ENCODE measurements at places on chromosomes 2 and 18. TPM values are rescaled to one million over a fixed set of nuclear protein-coding genes. Genes with fewer than 3 reads are reported as not detected.

The ZSWIM2 gene
- not detected for total RNA-seq

DNA sequence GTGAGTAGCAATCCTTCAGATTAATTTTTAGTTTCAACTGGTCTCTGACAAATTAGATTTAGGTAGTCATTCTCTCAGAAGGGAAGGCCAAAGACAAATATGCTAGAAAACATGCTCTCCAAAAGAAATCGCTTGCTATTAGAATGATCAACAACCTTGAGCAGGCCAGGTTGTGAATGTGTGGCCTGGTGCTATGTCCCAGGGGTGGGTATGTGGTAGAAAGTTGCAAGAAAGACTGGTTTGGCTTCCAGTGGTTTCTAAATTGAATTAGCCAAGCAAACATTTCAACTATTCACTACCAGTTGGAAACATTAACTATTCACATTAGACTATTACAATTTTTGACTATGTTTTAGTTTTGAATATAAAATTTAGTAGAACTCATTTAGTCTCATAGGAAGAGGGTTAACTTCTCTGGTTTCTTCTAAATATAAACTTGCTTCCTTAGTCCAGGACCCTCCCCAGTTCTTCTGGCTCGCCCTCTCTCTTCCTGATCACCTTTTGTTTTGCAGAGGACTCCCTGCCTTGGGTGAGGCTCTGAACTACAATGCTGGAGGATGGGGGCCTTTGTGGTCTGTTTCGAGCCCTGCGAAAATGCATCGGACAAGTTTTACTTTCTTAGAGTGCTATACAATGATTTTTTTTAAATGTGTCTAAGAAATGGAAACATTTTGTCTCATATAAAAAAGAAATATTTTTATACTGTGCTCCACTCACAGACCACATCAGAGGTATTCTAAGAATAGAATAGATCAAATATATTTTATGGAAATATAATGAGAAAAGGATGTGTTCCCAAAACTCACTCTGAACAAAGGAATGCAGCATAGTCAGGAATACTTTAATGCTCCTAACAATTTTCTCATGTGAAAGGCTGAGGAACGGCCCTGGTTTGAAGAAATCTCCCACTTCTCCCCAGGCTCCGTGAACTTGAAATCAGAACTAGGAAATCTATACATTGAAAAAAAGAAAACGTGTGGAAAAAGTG lies 375.0 kb upstream of the ZEB2 start:
- no peak overlapping the region for H3K27ac ChIP-seq
- no peaks in the 10 kb centered on the region for H3K36me3 ChIP-seq
- DNase-seq, result no peak
- H3K4me3 ChIP-seq, result no peak overlapping the region

The TRABD2A gene
- total RNA-seq, result not detected

- H3K4me1 ChIP-seq, result no peaks in the 10 kb centered on the region
- H3K36me3 ChIP-seq, result no peaks in the 10 kb centered on the region
- no peak for DNase-seq
Observed at GRCh38 chr2:40507432-40507831, 55.5 kb upstream of the SLC8A1 start.

DNA sequence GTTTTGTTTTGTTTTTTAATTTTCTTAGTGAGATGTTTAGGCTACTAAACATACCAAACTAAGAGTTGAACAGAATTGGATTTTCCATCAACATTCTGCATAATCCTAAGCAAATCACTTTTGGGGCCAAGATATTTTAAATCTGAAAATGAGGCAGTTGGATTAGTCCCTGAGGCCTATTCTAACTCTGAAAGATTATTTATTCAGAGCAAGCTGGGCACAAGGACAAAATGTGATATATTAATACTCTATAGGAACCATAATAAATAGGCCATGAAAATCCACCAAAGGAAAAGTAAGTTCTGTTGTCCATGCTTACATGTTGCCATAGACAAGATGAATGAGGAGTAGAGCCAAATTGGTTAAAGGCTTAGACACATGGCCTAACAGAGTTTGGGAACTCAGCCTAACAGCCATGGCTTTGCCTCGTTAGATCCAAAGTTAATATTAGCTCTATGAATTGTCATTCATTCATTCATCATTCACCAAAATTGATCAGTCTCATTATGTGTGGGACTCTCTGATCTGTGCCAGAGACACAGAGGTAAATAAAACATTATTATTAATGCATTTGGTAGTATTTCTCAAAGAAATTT lies 183.5 kb downstream of the SCG2 start:
- H3K36me3 ChIP-seq, result no peaks in the 10 kb centered on the region
- H3K27me3 ChIP-seq, result no peaks in the 10 kb centered on the region
- H3K4me3 ChIP-seq, result no peak overlapping the region
- H3K27ac ChIP-seq, result peak overlapping the region; percentile 64
- no peak for DNase-seq

DNA sequence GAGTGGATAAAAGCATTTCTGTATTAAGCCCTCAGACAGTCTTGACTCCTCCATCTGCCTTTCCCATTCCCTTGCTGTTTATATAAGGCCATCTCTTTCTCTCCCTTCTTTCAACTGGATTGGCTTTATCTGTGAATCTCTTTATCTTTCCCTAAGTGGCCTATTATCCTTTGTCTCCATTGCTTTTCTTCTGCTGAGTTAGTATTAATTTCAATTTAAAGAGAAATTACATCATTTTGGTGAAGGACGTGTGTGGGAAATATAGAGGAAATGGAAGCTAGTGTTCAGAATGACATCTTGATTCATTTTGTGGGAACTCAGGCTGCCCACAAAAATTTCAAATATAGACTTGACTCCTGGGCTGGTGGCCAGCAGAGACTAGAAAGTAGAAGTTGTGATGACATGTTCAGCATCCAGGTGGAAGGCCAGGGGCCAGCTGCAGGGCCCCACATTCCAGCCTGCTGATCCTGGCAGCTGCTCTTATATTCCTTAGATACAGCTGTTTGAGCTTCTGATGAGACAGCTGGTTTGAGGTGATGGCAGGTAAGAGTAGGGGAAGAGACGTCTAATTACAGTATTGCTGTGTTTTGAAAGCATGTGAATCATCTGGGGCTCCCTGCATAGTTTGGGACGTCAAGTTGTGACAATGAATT lies 52.3 kb downstream of the DIS3L2 start:
- no peaks in the 10 kb centered on the region for H3K36me3 ChIP-seq
- no peaks in the 10 kb centered on the region for H3K27me3 ChIP-seq
- no peaks in the 10 kb centered on the region for H3K4me1 ChIP-seq
- H3K4me3 ChIP-seq, result no peak overlapping the region
- H3K27ac ChIP-seq, result no peak overlapping the region
- DNase-seq, result no peak

DNA sequence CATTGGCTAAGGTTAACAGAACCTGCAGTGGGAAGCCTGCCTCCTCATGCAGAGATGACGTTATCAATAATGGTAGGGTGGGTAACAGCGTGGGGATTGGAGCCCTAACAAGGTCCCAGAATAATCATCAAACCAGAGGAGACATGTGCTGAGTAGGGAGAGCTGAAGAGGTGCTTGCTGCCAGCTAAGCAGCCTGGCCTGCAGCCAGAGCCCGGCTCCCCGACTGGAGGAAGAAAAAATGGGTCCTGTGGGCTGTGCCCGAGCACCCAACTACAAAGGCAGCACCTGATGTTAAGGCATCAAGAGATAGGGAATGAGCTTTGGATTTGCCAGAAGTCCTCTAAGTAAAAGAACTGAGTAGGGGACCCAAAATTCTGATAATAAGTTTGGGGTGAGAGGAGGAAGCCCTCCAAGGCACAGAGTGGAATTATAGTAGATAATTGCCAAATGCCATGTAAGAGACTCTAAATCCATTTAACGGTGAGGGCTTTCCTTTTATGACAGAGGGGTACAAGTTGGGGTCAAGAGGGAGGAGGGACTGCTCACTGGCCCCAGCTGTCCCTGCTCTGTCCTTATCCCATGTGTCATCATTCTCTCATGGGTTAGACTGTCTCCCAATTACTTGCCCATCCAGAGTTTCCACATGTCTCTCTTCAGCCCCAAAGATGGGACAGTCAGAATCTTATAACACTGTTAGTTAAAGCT lies 156.1 kb downstream of the ANTXR1 start:
- H3K27me3 ChIP-seq, result no peaks in the 10 kb centered on the region
- H3K27ac ChIP-seq, result peak overlapping the region; percentile 97
- H3K4me3 ChIP-seq, result no peak overlapping the region
- no peaks in the 10 kb centered on the region for H3K36me3 ChIP-seq
- DNase-seq, result no peak
- H3K4me1 ChIP-seq, result peaks cover 10% of the 10 kb centered on the region

GRCh38 chr2:165933211-165933910 lies 20.2 kb downstream of the TTC21B start:
- H3K4me1 ChIP-seq, result no peaks in the 10 kb centered on the region
- H3K27me3 ChIP-seq, result no peaks in the 10 kb centered on the region
- H3K4me3 ChIP-seq, result no peak overlapping the region
- no peak for DNase-seq

DNA sequence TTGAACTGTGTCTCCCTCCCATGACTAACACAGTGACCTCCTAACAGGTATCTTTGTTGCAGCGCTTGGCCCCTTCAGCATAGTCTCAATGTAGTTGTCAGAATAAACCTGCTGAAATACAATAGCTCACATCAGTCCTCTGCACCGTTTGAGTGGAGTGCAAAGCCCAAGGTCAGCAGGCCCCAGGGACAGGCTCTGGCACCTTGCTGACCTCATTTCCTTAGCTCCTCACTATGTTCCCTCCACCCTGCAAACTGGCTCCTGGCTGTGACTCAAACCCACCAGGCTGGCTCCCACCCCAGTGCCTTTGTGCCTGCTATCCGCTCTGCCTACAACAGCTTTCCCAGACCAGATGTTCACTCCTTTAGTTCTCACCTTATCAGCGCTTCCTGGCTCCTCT lies 146.7 kb downstream of the LRATD1 start:
- no peaks in the 10 kb centered on the region for H3K36me3 ChIP-seq
- DNase-seq, result no peak
- no peak overlapping the region for H3K4me3 ChIP-seq
- no peaks in the 10 kb centered on the region for H3K27me3 ChIP-seq
- H3K27ac ChIP-seq, result no peak overlapping the region
- H3K4me1 ChIP-seq, result no peaks in the 10 kb centered on the region

The TBR1 gene
- total RNA-seq, result not detected

DNA sequence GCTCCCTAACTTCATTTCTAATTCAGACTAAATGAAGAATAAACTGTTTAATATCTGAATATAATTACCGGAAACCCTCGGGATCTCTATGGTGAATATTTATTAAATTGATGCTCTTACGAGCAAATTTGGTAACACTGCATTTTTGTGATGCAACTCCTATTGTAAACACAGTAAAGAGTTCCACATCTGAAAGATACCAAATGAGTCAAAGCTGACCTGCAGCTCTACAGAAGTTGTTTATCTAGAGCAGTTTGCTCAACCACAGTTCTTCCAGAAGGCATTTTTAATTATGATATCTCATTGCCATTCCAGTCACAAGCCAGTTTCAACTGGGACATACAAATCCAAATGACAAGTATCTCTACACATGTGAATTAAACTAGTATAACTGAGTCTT lies 129.7 kb downstream of the PKP4 start:
- no peak for DNase-seq
- H3K4me3 ChIP-seq, result no peak overlapping the region
- H3K4me1 ChIP-seq, result no peaks in the 10 kb centered on the region
- no peak overlapping the region for H3K27ac ChIP-seq

The ANTXR1 gene
- 104 TPM for total RNA-seq

The COLEC12 gene
- 81.3 TPM for total RNA-seq

The GKN1 gene
- total RNA-seq, result not detected

DNA sequence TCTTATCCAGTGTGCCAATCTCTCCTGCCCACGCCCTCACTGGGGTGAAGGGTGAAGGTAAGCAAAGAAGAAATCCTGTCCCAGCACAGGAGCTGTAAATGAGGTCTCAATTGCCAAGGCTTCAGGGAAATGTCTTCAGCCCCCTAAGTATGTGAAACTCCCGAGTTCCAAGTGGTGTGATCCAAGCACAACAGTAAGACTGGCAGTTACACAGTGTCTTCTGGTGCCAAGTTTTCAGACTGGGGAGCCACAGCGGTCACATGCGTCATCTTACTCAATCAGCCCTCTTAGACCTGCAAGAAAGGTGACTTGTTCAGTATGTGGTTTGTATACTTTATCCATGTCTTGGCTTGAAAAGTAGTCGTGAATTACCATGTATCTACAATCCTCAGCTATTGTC lies 55.0 kb upstream of the SPRED2 start:
- no peaks in the 10 kb centered on the region for H3K4me1 ChIP-seq
- H3K36me3 ChIP-seq, result no peaks in the 10 kb centered on the region
- no peak overlapping the region for H3K27ac ChIP-seq
- no peak for DNase-seq
- no peak overlapping the region for H3K4me3 ChIP-seq
- H3K27me3 ChIP-seq, result no peaks in the 10 kb centered on the region

- DNase-seq, result no peak
- H3K4me1 ChIP-seq, result no peaks in the 10 kb centered on the region
- no peaks in the 10 kb centered on the region for H3K36me3 ChIP-seq
Observed at GRCh38 chr18:6561862-6562291, 147.2 kb upstream of the L3MBTL4 start.

- H3K4me3 ChIP-seq, result no peak overlapping the region
- H3K27me3 ChIP-seq, result no peaks in the 10 kb centered on the region
- H3K4me1 ChIP-seq, result no peaks in the 10 kb centered on the region
- H3K36me3 ChIP-seq, result no peaks in the 10 kb centered on the region
Observed at GRCh38 chr2:184540246-184540789, 58.0 kb upstream of the ZNF804A start.

DNA sequence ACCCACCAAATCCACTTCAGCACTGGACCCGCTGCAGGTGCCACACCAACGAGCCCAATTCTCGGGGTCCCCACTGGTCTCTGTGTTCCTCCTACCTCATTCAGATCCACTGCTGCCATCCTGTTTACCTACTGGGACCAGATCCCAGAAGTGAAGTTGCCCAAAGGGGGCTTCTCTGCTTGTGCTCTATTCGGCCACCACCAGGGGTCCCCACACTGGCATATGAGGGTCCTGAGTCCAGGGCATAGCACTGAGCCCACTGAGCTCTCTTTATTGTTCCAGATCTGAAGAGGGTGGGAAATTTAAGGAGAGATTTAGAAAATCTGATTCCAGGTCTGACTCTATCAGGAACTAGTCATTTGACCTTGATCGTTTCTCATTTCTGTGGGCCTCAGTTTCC lies 2.4 kb downstream of the GPR45 start:
- H3K4me1 ChIP-seq, result no peaks in the 10 kb centered on the region
- H3K27me3 ChIP-seq, result no peaks in the 10 kb centered on the region
- no peaks in the 10 kb centered on the region for H3K36me3 ChIP-seq
- H3K4me3 ChIP-seq, result no peak overlapping the region
- DNase-seq, result no peak
- H3K27ac ChIP-seq, result no peak overlapping the region

DNA sequence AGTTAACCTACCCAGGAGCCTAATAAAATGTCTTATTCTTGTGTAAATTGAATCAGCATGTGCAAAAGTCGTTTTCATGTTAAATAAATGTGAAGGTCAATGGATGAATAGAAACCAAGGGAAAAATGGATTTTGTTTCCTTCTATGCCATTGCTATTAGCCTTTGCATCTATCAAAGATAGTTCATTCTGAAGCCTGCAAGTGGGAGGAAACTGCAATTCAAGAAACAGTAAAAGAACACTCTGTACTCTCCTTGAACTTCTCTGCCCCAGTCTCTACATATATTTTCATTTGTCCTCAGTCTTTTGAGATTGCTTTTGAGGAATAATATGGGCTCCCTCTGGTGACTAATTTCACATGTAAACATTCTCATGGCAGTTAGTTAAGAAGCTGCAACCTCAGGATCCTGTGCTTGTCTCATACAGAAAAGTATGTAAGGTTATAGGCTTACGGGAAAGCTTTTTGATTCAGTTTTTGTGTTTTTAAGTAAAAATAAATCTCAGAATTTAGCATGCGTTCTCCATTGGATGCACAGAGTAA lies 1590.0 kb upstream of the LRRTM1 start:
- no peak overlapping the region for H3K4me3 ChIP-seq
- DNase-seq, result no peak
- H3K27ac ChIP-seq, result no peak overlapping the region
- H3K36me3 ChIP-seq, result no peaks in the 10 kb centered on the region

Measured in uterus (tissue), 4 donors.